ENCODE measurements at places on chromosomes 3 and 15. TPM values are rescaled to one million over a fixed set of nuclear protein-coding genes. Genes with fewer than 3 reads are reported as not detected.
A peak's percentile ranks its signal among the peaks of the same experiment; 100 is the strongest.

GRCh38 chr3:151044706-151045105 is 40.8 kb upstream of the MED12L start:
- DNase-seq: no peak
- no peak overlapping the region for H3K27ac ChIP-seq
- H3K4me1 ChIP-seq: no peaks in the 10 kb centered on the region

GRCh38 chr3:36981006-36981405 is 11.9 kb downstream of the EPM2AIP1 start:
- H3K4me1 ChIP-seq: no peaks in the 10 kb centered on the region
- DNase-seq: no peak
- peaks cover 35% of the 10 kb centered on the region for H3K36me3 ChIP-seq
- no peaks in the 10 kb centered on the region for H3K27me3 ChIP-seq
- H3K4me3 ChIP-seq: no peak overlapping the region
- no peak overlapping the region for H3K27ac ChIP-seq

DNA sequence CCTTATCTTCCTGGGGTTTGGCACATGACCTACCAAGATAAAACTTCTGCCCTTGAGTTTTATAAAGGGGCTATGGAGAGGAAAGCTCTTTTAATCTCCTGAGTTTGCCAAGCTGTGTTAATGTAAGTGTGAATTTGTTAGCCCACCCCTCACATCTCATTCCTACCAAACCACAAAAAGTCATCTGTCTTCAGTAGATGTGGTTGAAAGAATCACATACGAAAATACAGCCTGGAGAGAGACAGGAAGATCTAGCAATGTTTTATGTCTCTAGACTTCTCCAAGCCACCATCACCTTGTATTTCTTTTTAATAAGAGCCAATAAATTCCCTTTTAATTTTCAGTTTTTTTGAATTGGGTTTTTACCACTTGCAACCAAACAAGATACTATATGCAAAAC is 68.9 kb upstream of the ZNF280D start:
- H3K36me3 ChIP-seq: no peaks in the 10 kb centered on the region
- H3K27ac ChIP-seq: no peak overlapping the region
- DNase-seq: no peak
- no peaks in the 10 kb centered on the region for H3K4me1 ChIP-seq
- H3K27me3 ChIP-seq: no peaks in the 10 kb centered on the region

DNA sequence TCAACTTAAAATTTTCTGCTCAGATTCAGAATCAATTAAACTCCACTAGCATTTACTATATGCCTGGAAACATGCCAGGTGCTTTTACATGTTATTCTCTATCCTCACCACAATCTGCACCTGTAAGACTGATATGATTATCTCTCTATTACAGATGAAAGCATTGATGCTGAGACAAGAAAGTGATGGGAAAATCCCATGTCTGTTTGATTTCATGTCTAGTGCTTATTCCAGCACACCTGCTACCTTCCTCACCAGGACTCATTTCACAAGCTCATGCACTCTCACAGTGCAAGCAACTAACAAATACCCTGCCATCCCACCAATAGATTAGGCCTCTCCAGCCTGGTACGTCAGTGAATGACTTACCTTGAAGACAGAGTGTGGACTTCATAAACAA is 25.0 kb upstream of the BCL6 start:
- no peaks in the 10 kb centered on the region for H3K36me3 ChIP-seq
- H3K4me3 ChIP-seq: no peak overlapping the region
- H3K4me1 ChIP-seq: peaks cover 26% of the 10 kb centered on the region
- peak overlapping the region; percentile 17 for H3K27ac ChIP-seq
- no peaks in the 10 kb centered on the region for H3K27me3 ChIP-seq

- peak; percentile 93 for DNase-seq
- H3K27ac ChIP-seq: peak within 1 kb of the TSS; percentile 75
- H3K4me1 ChIP-seq: peaks cover 41% of the 10 kb centered on the region
- H3K36me3 ChIP-seq: no peaks in the 10 kb centered on the region
- H3K4me3 ChIP-seq: peak within 1 kb of the TSS; percentile 67
Measured at GRCh38 chr3:194486540-194487288, at the start of gene ATP13A3. ATP13A3 (minus strand) TSS chr3:194487002; CDS start chr3:194462190, 24,812 bp downstream.

- no peaks in the 10 kb centered on the region for H3K36me3 ChIP-seq
- H3K27ac ChIP-seq: no peak overlapping the region
- no peak overlapping the region for H3K4me3 ChIP-seq
- no peak for DNase-seq
Measured at GRCh38 chr3:56012721-56013120, 455.5 kb downstream of the ERC2 start.

GRCh38 chr3:9452417-9452816 is 55.0 kb downstream of the SETD5 start:
- peak; percentile 22 for DNase-seq
- peak overlapping the region; percentile 43 for H3K27ac ChIP-seq
- H3K4me3 ChIP-seq: no peak overlapping the region
- no peaks in the 10 kb centered on the region for H3K27me3 ChIP-seq
- peaks cover 38% of the 10 kb centered on the region for H3K36me3 ChIP-seq

DNA sequence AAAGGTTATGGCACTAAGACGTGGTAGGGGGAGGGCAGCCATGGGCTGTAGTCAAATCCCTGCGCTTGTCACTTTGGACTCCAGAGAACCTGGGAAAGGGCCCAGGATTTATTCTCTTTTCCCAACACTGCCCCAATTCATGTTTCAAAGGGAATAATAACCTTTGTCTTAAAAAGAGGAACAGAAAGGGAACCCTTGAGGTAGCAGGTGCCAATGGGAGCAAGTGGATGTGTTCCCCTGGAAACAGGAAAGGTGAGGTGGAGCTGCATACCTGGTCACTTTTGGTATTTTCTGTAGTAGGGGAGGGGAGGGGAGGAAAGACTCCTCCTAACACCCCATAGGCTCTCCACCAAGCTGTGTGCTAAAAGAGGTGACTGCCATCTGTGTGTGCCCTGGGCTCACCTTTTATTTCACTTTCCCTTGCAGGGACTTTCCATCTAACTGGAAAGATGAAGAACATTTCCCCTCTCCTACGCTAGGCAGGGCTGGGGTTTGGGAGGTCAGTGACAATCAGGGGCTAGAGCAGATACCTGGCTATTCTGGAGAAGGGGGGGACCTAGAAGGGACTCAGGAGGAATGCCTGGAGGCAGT is 6.1 kb upstream of the CHST14 start:
- H3K4me1 ChIP-seq: peaks cover 6% of the 10 kb centered on the region
- no peaks in the 10 kb centered on the region for H3K27me3 ChIP-seq
- no peak overlapping the region for H3K4me3 ChIP-seq
- H3K27ac ChIP-seq: no peak overlapping the region

GRCh38 chr3:164452707-164453106 is 625.6 kb downstream of the SI start:
- no peaks in the 10 kb centered on the region for H3K36me3 ChIP-seq
- H3K27me3 ChIP-seq: no peaks in the 10 kb centered on the region
- H3K4me1 ChIP-seq: no peaks in the 10 kb centered on the region
- no peak for DNase-seq
- no peak overlapping the region for H3K27ac ChIP-seq
- H3K4me3 ChIP-seq: no peak overlapping the region

GRCh38 chr3:21055015-21055414 is 696.0 kb downstream of the ZNF385D start:
- no peaks in the 10 kb centered on the region for H3K36me3 ChIP-seq
- H3K27me3 ChIP-seq: no peaks in the 10 kb centered on the region
- no peak for DNase-seq
- no peaks in the 10 kb centered on the region for H3K4me1 ChIP-seq

DNA sequence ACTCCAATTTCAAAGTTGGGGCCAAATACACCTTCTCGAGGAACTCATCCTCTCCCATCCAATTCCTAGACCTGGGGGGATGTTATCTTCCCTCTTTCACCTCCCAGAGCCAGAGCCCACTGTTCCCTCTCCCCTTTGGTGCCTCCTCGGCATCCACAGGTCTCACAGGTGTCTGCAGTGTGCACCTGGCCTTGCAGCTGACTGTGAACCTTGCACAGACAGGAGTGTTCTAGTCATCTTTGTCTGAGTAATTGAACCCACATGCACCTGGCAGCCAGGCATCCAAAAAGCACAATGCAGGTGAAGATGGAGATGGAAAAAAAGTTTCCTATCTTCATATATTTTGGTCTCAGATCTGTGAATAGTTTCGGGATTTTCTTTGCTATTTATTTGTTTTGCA is 30.8 kb downstream of the PCOLCE2 start:
- H3K27ac ChIP-seq: no peak overlapping the region
- no peak for DNase-seq
- H3K4me3 ChIP-seq: no peak overlapping the region

DNA sequence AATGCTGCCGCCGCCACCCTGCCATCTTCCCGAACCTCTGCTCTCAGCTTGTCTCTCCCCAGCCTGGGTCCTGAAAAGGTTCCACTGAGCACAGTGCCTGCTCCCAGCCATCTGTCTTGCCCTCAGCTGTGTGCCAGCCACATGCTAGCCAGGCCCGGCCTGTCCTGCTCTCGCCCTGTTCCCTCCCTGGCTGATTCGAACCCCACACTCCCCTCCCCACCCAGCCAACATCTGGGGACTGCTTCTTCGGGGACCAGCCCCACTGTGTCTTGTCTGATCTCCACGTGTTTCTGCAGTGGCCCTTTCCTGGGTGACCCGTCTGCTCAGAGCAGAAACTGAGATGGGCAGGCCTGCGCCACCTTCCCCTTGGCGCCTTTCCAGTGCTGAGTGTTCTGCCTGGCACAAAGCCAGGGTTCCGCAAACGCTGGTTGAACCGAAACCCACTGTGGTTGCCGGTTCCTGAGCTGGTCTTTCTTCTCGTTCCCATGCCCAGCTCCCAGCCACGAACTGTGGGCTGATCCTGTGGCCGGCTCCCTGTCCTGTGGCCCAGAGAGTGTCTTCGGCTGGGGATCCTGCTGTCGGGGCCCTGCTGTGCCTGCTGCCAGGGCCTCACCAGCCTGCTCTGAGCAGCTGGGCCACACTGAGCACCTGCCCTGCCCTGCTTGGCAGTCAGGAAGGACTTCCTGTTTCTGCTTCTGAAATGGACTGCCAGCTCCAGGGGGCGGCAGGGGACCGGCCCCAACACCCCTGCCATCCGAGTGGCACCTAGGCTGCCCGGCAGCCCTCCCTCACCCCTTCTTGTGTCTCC is 62.7 kb upstream of the KLF13 start:
- H3K27me3 ChIP-seq: no peaks in the 10 kb centered on the region
- peak; percentile 81 for DNase-seq
- H3K4me3 ChIP-seq: no peak overlapping the region
- no peaks in the 10 kb centered on the region for H3K36me3 ChIP-seq
- peaks cover 72% of the 10 kb centered on the region for H3K4me1 ChIP-seq
- H3K27ac ChIP-seq: peak overlapping the region; percentile 70

DNA sequence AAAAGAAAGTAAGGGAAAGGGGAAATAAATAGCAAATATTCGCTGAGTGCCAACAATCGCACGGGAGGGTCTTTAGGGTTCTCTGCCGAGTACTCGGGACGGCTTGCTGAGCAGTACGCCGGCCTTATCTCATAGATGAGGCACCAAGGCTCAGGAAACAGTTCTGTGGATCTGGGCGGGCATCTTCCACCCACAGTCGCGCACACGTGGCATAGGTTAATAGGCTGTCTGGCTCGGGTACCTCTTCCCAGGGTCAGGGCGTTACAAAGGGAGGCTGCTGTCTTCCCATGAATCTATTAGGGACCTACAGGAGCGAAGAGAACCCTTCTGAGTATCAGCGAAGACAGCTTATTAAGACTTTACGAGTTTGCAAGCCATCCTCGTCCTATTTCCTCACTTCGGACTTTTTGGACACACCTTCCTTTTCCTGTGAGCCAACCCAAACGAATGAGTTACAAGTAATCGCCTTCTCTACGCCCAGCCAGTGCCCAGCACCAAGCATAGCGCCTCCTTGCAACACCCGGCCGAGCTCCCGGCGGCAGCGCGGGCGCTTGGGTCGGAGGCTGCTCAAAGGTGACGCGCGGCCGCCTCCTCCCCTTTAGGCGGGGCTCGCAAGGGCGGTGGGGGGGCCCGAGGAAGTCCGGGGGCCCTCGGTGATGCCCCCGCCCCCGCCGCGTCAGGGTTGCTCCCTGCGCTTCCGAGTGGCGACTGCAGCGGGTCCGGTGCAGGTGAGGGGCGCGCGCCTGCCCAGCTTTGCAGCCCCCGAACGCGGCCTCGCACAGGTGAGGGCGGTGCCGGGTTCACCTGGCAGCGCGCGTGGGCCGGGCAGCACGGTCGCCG is at the start of gene MCTP2:
MCTP2 (plus strand) TSS at position 679 of the 840 bp plus-strand sequence. CDS start 66,705 bp downstream, outside the sequence.
- H3K4me1 ChIP-seq: peaks cover 36% of the 10 kb centered on the region
- peak within 1 kb of the TSS; percentile 85 for H3K4me3 ChIP-seq
- H3K36me3 ChIP-seq: no peaks in the 10 kb centered on the region
- H3K27me3 ChIP-seq: no peaks in the 10 kb centered on the region

DNA sequence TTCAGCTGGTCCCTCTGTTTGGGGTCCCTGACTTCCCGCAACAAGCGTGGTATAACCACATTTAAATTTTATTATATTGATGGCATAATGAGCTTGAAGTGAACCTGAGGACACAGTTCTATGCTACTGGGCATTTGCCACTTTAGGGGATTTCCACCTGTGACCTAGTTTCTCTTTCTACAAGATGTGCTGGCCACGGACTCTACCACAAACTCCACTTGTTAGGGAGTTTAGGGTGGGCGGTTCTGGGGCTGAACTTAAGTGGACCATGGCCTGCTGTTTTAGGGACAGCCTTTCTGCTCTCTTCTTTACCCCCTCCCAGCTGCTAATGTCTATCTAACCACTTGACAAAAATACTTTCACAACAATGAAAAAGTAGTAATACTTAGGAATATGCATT is 1199.1 kb downstream of the SI start:
- no peak for DNase-seq
- H3K36me3 ChIP-seq: no peaks in the 10 kb centered on the region
- no peak overlapping the region for H3K27ac ChIP-seq
- no peaks in the 10 kb centered on the region for H3K27me3 ChIP-seq
- H3K4me1 ChIP-seq: no peaks in the 10 kb centered on the region

GRCh38 chr3:4943549-4943948 is 35.7 kb upstream of the BHLHE40 start:
- no peaks in the 10 kb centered on the region for H3K36me3 ChIP-seq
- no peaks in the 10 kb centered on the region for H3K4me1 ChIP-seq
- H3K27me3 ChIP-seq: no peaks in the 10 kb centered on the region
- no peak overlapping the region for H3K27ac ChIP-seq
- no peak overlapping the region for H3K4me3 ChIP-seq
- no peak for DNase-seq

DNA sequence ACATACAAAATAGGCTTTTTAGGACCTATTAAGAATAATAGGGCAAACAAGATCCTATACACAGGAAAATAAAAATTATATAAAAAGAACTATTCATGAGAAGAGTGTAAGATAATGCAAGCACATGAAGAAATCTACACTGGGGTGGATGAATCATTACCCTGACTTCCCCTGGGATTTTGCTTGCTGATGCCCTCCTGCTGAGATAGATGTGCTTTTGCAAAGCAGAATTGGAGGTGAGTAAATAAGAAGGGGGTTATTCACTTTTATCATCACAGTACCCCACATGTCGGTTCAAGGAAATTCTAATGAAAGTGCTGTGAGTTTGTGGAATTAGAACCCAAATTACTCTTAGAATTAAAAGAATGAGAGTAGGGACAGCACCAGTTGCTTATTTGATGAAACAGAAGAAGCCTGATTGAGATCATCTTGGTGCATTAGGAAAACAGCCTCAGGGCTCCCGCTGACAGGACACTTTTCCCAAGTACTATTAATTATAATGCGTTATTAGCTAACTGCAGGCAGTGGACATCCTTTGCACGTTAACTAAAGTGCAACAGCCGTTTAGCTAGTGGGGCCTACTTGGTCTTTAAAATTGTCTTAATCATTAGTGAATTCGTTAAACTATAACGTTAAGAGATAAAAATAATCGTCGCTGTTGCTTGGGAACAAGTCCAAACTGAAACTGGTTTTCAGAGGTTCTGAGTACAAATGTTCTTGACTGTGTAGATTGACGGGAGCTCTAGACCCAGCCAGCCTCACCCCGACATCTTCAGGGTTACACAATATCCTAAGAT is 48.4 kb downstream of the SLC2A2 start:
- no peak overlapping the region for H3K4me3 ChIP-seq
- no peaks in the 10 kb centered on the region for H3K27me3 ChIP-seq
- no peaks in the 10 kb centered on the region for H3K4me1 ChIP-seq
- H3K36me3 ChIP-seq: no peaks in the 10 kb centered on the region

The GRM2 gene
- 1.9 TPM for total RNA-seq

The SCAPER gene
- total RNA-seq: 41.3 TPM

The SMCO1 gene
- not detected for total RNA-seq

The TGM4 gene
- not detected for total RNA-seq

The ARID3B gene
- 32.9 TPM for total RNA-seq
